A549 treated with CpdA at 1 μM for 4 hours (cell line): ENCODE measurements at places on chromosomes 2 and 18. TPM values are rescaled to one million over a fixed set of nuclear protein-coding genes. Genes with fewer than 3 reads are reported as not detected.

IL1RL1 gene
- total RNA-seq: 0.72 to 1.9 TPM (median 1.3 TPM) in 5 replicates

POMC gene
- total RNA-seq: not detected in 5 replicates

CAB39 gene
- 45.7 to 56.4 TPM (median 52.3 TPM) in 5 replicates for total RNA-seq

HNMT gene
- 0.38 to 1.8 TPM (median 0.68 TPM) in 5 replicates for total RNA-seq
